Naive thymus-derived CD8-positive, alpha-beta T cell (primary cell): ENCODE measurements at places on chromosomes 11 and 22.

DNA sequence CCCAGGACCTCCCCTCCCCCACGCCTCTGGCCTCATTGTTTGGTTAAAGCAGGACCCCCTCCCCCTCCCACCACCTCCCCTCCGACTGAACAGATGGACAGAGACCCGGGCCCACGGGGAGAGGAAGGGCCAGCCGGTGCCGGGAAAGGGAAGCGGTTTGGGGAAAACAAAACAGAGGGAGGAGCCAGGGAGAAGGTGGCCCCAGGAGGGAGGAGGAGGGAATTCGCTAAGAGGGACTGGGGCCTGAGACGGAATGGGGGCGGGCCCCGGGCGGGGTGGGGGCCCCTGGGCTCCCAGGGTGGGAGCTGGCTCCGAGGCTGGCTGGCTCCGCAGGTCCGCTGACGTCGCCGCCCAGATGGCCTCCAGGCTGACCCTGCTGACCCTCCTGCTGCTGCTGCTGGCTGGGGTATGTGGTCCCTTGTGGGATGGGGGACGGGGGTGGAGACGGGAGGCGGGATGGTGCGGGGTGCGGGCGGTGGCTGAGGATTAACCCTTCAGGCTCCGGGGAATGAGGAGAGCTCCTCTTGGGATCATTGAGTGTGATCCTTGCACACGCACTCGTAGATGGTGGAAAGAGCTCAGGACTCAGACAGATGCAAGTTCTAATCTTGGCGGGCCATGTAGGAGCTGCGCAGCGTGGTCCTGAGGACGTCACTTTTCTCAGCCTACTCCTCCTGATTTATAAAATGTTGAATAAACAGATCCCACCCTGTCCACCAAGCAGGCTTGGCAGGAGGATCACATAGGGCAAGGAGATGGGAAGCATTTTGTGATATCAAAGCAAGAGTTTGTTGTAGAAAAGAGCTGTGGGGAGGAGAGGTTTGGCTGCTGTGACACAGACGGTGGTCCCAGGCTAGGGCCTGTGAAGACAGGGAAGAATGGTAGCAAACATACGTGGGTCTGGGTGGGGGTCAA lies 688 bp downstream of the SERPING1 start:
- no peak for DNase-seq
- peaks cover 3% of the 10 kb centered on the region for H3K4me1 ChIP-seq
- H3K36me3 ChIP-seq, result no peaks in the 10 kb centered on the region
- no peak overlapping the region for H3K4me3 ChIP-seq
- H3K27me3 ChIP-seq, result peaks cover 23% of the 10 kb centered on the region

- H3K27me3 ChIP-seq, result no peaks in the 10 kb centered on the region
- peak overlapping the region; percentile 23 for H3K4me3 ChIP-seq
- H3K36me3 ChIP-seq, result no peaks in the 10 kb centered on the region
- H3K4me1 ChIP-seq, result peaks cover 59% of the 10 kb centered on the region
Observed at GRCh38 chr11:35088676-35089075, 50.3 kb upstream of the CD44 start.

DNA sequence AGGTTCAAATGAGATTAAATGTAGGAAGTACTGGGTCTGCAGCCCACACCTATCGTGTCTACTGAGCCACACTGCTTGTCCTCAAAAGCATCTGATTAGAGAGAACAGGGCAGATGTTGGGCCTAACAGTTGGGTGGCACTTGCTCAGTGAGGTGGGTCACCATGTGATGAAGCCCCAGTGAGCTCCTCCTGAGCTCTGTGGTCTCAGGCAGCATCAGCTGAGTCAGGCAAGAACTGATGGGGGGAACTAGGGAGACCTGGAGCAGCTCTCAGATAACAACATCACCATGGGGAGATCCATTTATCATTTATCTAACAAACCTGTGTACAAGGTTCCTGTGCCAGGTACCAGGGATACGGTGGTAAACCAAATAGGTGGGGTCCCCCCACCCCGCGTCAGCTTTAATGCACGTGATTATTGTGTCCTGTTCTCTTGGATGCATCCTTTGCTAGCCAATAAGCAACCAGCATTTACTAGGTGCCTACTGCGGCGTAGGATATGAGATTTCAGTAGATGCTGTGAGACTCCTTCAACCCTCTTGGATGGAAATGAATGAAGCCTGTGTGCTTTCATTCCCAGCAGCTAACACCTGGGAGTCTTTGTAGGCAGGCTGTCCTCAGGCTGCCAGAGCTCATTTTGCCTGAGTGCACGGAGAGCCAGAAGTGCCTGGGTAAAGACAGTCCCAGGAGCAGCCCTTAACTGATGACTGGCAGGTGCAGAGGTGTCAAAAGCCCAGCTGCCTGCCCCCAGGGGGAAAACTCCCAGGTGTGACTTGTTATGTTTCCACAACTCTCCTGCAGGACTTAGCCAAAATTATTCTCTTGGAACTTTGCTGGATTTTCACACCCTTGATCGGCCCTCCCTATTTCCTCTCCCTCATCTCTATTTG lies 73.6 kb upstream of the NARS2 start:
- H3K36me3 ChIP-seq, result no peaks in the 10 kb centered on the region
- H3K4me3 ChIP-seq, result no peak overlapping the region
- no peak for DNase-seq

GRCh38 chr11:57778318-57779037 lies 16.9 kb downstream of the CTNND1 start:
- H3K27ac ChIP-seq, result no peak overlapping the region
- no peaks in the 10 kb centered on the region for H3K36me3 ChIP-seq
- no peaks in the 10 kb centered on the region for H3K27me3 ChIP-seq
- H3K4me3 ChIP-seq, result no peak overlapping the region
- peaks cover 62% of the 10 kb centered on the region for H3K4me1 ChIP-seq

GRCh38 chr11:110972640-110973039 lies 260.4 kb upstream of the ARHGAP20 start:
- H3K4me1 ChIP-seq, result no peaks in the 10 kb centered on the region
- H3K4me3 ChIP-seq, result no peak overlapping the region
- H3K27me3 ChIP-seq, result peaks cover 26% of the 10 kb centered on the region
- no peak for DNase-seq
- no peak overlapping the region for H3K27ac ChIP-seq

- H3K27me3 ChIP-seq, result no peaks in the 10 kb centered on the region
- H3K36me3 ChIP-seq, result no peaks in the 10 kb centered on the region
- no peaks in the 10 kb centered on the region for H3K4me1 ChIP-seq
- H3K4me3 ChIP-seq, result no peak overlapping the region
- no peak for DNase-seq
Observed at GRCh38 chr22:28570696-28571373, 108.8 kb downstream of the TTC28 start.

GRCh38 chr22:38641476-38642040 lies 14.6 kb downstream of the FAM227A start:
- no peak for DNase-seq
- no peaks in the 10 kb centered on the region for H3K4me1 ChIP-seq
- peaks cover 8% of the 10 kb centered on the region for H3K27me3 ChIP-seq
- no peak overlapping the region for H3K27ac ChIP-seq
- no peaks in the 10 kb centered on the region for H3K36me3 ChIP-seq
- no peak overlapping the region for H3K4me3 ChIP-seq

DNA sequence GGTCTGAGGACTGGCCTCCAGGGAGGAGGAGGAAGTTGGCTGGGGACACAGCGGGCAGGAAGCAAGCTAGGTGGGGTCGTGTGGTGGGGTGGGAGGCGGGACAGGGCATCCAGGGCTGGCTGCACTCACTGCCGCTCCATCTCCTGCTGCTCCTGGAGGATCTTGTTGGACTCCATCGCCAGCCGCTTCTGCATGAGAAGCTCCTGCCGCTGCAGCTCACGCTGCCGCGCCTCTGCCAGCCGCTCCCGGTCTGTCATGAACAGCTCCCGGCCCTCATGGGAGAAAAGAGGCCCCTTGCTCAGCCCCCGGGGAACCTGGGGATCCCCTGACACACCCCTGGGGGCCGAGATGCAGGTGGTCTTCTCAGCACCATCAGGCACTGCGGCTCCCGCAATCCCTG lies 21.6 kb downstream of the USH1C start:
- H3K4me3 ChIP-seq, result no peak overlapping the region
- no peaks in the 10 kb centered on the region for H3K4me1 ChIP-seq
- peaks cover 12% of the 10 kb centered on the region for H3K27me3 ChIP-seq
- no peak for DNase-seq

DNA sequence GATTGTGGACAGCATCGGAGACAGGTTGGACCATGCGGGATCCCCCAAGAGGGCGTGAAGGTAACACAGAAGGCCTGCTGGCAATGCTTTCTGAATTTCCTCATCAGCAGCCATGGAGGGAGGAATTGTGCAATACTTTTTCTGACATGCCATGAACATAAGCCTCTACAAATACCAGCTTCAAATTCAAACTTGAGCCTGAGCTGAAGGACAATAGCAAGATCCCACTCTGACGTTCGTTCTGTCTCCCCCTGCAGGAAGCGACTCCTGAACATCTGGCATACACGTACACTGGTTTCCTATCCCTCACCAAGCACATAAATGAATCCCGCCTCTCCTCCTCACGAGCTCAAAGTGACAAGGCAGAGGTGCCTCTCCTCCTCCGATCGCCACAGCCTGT lies 312.2 kb downstream of the BRD1 start:
- H3K4me3 ChIP-seq, result no peak overlapping the region
- H3K4me1 ChIP-seq, result peaks cover 20% of the 10 kb centered on the region
- no peak for DNase-seq
- no peak overlapping the region for H3K27ac ChIP-seq
